ENCODE measurements at places on chromosomes 7 and 10.

DNA sequence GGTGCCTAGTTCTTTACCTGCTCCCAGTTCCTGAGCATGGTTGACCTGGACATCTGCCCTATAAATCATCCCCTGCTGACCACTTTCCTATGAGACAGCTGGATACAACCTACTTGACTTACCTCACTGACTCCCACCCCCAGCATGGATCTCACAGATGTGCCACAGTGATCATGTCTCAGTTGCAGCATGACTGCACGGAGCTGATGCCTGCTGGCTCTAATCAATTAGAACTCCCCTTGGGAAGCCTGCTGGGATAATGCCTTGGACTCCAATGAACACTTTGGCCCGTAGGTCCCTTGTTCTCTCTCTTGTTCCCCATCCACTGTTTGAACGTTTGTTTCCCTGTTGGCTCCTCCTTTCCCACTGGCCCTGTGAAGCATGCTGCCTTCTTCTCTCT is 271.2 kb upstream of the IGFBP3 start:
- ATAC-seq, result no peak

GRCh38 chr10:89330537-89331212 is 2.9 kb downstream of the IFIT3 start:
- ATAC-seq, result no peak

DNA sequence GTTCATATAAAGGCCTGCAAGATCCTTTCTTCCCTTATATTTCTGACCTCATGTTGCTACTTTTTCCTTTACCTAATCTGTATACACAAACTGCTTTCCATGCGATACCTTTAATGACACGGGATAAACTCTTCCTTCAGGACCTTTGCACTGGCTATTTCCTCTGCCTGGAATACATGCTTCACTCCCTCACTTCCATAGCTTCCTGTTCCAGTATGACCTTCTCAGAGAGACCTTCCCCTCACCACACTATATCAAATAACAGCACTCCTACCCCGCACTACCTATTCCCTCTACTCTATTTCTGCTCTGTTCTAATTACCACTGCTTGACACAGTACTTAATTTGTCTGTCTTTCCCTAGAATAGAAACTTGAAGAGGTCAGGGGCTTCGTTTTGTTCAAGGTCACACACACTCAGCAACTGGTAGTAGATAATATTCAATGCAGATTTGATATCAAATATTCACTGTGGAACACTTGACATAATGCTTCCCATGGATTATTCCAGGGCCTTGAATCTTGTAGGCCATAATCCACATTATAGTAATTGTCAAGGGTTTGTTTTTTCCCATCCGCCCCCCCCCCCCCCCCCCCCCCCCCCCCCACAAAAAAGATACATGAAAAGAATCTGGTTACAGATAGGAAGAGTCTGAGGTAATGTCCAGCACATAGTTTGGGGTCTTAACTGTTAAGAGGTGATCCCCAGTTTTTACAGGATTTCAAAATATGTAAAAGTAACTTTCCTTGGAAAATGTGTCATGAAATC is 11.1 kb downstream of the SYPL1 start:
- ATAC-seq, result no peak

DNA sequence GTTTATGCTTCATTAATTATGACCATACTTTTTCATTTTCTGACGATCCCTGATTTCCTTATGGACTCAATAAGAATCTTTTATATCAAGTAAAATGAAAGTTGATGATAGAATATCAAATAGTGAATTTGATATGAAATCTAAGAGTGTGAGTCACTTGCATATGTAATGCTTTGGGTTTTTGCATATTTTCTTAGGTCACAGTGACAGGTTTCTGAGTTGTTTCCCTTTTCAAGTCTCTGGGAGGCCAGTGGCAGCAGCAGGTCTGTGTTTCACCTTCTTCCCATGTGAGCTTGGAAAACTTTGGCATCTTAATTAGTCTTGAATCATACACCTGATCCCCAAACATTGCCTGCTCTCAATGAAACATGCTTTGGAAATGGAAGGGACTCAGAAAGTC is 34.7 kb upstream of the GJD4 start:
- ATAC-seq, result no peak

GRCh38 chr10:77180794-77181193 is 456.8 kb downstream of the KCNMA1 start:
- no peak for ATAC-seq

- ATAC-seq, result peak; percentile 68
Measured at GRCh38 chr10:95242581-95243317, 48.1 kb downstream of the PDLIM1 start.

DNA sequence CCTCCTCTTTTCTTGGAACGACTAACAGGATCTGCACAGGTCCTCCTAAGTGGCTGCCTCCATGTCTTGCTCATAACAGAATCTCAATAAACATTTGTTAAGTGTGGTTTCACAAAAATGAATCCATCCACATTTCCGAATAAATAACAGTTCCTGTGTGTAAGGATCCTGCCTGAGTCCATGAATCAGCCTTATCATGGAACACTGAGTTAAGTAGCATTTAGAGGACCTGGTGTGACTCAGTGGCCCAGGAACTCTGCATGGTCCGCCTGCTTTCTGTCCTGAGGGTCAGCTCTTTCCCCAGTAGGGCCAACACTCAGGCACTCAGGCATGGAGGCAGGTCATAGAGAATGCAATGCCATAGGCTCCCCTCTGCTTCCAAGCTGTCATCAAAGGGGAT is 15.8 kb upstream of the C10orf90 start:
- no peak for ATAC-seq

DNA sequence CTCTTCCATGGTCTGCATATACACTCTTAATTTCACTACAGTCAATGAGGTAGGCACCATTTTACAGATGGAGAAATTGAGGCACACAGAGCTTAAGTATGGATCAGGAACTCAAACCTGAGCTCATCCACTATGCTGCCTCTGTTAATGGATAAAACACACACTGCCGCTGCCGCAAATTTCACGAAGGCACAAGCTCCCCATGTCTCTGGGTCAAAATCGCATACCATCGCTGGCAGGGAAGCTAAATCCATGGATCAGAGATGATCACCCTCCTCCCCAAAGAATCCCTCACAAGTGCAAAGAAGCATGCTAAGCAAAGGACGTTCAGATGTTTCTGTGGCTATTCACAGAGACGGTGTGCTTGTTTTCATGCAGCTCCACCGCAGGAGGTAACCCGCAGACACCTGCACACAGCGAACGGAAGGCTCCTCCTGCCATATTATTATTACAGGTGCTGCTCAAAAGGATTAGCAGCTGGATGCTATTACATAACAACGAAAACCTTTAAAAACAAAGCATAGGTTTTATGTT is 109.3 kb downstream of the UBE2H start:
- no peak for ATAC-seq

DNA sequence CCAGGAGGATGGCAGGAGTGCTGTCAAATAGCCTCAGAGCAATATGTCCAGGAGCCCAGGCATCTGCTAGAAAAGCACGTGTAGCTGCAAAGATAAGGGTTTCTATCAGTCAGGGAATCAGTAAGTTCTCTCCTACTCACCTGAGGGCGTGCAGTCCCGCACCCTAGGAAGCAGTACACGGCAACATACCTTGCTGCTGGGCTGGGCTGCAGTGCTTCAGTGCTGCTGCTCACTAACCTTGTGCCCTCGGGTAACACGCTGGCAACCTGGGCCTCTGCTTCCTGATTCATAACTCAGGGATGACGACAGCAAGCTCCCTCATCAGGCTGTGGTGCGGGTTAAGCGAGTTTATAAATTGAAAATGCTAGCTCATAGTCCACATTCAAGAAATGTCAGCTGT is 29.5 kb upstream of the CCNY start:
- ATAC-seq, result peak; percentile 49

- ATAC-seq, result peak; percentile 43
Measured at GRCh38 chr7:50119815-50120637, 27.0 kb upstream of the ZPBP start.

DNA sequence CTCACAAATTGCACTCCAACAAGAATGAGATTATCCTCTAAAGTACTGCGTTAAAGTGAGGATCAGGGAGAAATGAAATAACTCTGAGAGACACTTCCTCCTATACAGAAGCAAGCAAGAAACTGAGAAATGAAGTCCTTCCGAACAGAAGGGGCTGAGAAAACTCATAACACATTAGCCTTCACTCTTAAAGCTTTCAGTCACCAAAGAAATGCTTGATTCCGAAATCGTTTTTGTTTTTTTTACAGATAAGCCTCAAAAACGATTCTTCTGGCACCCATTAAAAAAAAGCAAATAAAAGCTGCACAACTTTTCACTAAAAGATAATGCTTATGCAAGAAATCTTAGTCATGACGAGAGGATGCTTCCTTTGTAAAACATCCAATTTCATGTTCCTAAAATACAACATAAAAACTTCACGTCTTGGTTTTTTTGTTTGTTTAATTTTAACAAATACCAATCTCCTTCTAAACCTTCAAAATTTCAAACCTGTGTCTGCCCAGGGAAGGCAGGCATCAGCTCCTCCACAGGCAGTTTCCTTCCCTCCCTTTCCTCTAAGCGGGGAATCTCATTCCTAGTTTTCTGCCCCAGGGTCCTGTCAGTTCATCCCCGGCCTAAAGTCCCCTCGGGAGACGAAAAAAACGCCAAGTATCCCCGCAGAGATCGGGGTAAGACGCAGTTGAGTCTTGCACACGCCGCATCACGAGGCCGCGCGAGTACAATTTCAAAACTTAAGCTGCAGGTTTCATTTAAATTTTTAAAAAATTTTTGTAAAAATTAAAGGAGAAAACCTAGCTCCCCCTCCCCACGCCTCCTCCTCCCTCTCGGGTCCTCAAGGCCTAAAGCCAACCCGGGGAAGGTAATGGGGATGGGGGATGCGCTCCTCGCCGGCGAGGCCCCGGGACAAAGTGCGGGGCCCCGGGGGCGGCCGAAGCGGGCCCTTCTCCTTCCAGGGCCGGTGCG is 1.1 kb downstream of the BAZ1B start:
- ATAC-seq, result no peak

- ATAC-seq, result no peak
Measured at GRCh38 chr10:129978322-129978721, 14.2 kb upstream of the EBF3 start.

DNA sequence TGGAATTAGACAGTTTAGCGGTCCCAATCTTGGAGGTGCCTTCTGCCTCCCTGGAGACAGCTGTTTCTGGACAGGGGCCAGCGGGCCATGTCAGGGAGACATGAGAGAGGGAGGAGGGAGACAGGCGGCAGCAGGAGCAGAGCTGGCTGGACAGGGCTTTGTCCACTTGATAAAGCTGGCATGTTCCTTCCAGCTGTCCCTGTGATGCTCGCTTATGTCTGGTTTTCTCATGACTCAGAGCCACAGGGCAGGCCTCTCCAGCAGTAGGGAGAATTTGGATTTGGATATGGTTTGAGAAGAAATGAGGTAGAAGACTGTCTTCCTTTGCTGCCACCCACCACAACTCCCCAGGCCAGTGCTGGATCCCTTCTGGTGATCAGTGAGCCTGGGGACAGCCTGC is 51.7 kb upstream of the SORCS3 start:
- ATAC-seq, result peak; percentile 65

DNA sequence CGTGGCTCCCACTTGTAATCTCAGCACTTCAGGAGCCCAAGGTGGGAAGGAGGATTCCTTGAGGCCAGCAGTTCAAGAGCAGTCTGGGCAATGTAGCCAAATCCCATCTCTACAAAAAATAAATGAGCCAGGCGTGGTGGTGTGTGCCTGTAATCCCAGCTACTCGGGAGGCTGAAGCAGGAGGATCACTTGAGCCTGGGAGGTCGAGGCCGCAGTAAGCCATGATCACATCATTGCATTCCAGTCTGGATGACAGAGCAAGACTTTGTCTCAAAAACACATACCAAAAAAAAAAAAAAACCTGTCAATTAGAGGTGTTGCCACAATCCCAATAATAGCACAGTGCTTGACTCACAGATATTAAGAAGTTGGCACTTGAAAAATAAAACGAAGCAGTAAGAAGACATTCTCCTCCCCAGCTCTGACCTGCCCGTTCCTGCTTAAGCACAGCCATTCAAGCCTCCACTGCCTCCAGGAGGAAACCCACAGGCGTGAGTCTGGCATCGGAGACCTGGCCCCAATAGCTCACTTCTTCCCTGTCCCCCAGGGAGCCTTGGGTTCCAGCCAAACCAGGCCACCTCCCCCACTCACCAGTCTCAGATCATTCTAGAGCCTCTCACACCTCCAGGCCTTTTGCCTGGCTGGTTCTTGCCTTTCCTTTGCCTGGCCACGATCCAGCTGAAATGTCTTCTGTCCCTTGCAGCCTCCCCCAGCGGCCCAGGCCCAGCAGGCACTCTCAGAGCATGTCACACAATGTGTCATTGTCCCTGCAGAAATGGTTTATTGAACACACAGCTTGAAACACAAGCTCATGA is 45.3 kb upstream of the GTF2I start:
- peak; percentile 37 for ATAC-seq

GRCh38 chr7:2730846-2731770 is 43.1 kb downstream of the AMZ1 start:
- ATAC-seq, result no peak

DNA sequence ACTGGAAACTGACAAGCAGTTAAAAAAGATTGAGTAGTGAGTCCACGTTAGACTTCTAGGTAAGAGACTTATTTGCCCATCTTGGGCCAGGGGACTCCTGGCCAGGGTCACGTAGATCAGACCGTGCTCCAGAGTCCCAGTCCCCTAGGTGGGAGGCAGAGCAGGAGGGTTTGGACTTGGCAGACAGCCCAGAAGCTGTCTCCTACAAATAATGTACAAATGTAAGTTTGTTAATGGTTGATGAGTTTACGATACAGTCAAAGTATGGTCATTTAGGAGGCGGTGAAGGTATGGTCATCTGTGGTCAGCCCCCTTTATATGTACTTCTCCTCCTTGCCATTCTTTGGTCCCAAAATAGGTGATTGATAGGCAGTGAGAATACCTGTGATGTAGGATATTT is 28.2 kb downstream of the INPP5F start:
- no peak for ATAC-seq

DNA sequence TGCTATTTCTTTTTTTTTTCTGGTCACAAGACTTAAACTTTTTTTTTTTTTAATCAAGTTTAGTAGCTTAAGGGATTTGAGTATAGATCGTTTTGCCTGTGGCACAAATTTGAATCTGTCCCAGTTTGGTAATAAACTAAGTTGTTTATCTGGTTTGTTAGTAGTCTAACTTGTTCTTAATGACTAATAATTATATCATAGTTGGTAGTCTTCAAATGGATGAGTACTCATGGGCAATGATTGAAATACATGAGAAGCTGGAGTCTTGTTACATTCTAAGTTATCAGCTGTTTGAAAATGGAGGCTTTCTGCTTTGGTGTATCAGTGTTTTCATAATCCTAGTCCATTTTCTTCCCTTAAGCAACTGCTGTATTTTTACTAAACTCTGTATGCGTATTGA is 12.3 kb downstream of the BTAF1 start:
- ATAC-seq, result no peak
